ENCODE measurements at places on chromosomes 16 and 17. TPM values are rescaled to one million over a fixed set of nuclear protein-coding genes. Genes with fewer than 3 reads are reported as not detected.
A peak's percentile ranks its signal among the peaks of the same experiment; 100 is the strongest.

Gene GCGR
- total RNA-seq, result not detected

- DNase-seq, result no peak
These were observed 120.2 kb downstream of the MYO1D start for GRCh38 chr17:32756696-32757095.

DNA sequence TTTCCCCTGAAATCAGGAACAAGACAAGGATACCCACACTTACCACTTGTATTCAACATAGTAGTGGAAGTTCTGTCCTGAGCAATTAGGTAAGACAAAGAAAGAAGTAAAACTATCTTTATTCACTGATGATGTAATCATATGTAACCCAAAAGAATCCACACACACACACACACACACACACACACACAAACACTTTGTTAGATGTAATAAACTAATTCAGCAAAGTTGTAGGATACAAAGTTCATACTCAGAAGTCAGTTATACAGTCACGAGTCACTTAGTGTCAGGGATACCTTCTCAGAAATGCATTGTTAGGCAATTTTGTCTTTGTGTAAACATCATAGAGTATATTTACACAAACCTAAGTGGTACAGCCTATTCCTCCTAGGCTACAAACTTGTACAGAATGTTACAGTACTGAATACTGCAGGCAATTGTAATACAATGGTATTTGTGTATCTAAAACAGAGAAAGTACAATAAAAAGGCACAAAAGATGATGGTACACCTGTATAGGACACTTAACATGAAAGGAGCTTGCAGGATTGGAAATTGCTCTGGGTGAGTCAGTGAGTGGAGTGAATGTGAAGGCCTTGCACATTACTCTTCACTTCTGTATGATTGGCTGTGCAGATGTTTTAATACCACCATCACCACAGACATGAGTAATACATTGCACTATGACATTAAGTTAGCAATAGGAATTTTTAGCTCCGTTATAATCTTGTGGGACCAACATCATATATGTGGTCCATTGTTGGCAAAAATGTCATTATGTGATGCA, 370.1 kb downstream of the ZFHX3 start:
- peak; percentile 49 for DNase-seq

- no peak for DNase-seq
These were observed 65.0 kb downstream of the RPA1 start for GRCh38 chr17:1894753-1895339.

Gene MAP3K14
- 13.2 TPM for total RNA-seq

Measured in HT1080 (cell line).